ENCODE measurements at places on chromosomes 1 and 21. TPM values are rescaled to one million over a fixed set of nuclear protein-coding genes. Genes with fewer than 3 reads are reported as not detected.

The MAB21L3 gene
- total RNA-seq, result 2.6 TPM

The TSSK3 gene
- total RNA-seq, result not detected

The KCNQ4 gene
- 2.5 TPM for total RNA-seq

The OR10J1 gene
- total RNA-seq, result not detected

The IGSF21 gene
- total RNA-seq, result not detected
